ENCODE measurements at places on chromosomes 2 and 18.
A peak's percentile ranks its signal among the peaks of the same experiment; 100 is the strongest.

- DNase-seq, result no peak
These were observed 14.9 kb upstream of the TMEM18 start for GRCh38 chr2:691821-692761.

- no peak for DNase-seq
These were observed 173.0 kb downstream of the HDAC4 start for GRCh38 chr2:239227661-239228371.

GRCh38 chr2:1136067-1136466 lies 185.4 kb downstream of the SNTG2 start:
- no peak for DNase-seq

GRCh38 chr2:217722883-217723472 lies 279.8 kb downstream of the TNS1 start:
- DNase-seq, result no peak

DNA sequence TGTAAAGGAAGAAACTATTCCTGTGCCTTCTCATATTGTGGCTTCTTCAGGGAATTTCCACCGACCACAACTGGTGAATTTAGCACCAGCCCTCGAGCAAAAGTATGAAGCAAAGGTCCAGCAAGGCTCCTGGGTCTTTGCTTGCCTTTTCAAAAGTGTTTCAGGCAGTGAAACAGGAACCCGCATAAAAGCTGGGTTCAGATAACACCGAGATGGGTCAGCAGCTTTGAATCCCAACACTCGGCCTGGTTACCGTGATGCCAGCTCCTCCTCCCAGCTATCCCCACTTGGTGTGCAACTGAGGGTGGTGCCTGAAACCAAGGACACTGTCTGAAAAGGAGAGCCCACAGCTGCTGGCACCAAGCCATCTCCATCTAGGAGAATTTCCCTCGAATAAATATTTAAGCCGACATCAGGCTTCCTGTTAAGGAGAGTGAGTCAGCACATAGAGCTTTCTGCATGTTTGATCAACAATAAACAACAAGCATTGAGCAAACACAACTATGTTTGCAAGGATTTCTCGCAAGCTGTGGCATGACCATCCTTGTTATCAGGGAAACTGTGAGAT lies 69.5 kb downstream of the ANTXR1 start:
- peak; percentile 5 for DNase-seq

GRCh38 chr18:61582202-61582710 lies 249.0 kb downstream of the CDH20 start:
- no peak for DNase-seq

- DNase-seq, result no peak
These were observed 23.6 kb downstream of the IL1F10 start for GRCh38 chr2:113091231-113091896.

DNA sequence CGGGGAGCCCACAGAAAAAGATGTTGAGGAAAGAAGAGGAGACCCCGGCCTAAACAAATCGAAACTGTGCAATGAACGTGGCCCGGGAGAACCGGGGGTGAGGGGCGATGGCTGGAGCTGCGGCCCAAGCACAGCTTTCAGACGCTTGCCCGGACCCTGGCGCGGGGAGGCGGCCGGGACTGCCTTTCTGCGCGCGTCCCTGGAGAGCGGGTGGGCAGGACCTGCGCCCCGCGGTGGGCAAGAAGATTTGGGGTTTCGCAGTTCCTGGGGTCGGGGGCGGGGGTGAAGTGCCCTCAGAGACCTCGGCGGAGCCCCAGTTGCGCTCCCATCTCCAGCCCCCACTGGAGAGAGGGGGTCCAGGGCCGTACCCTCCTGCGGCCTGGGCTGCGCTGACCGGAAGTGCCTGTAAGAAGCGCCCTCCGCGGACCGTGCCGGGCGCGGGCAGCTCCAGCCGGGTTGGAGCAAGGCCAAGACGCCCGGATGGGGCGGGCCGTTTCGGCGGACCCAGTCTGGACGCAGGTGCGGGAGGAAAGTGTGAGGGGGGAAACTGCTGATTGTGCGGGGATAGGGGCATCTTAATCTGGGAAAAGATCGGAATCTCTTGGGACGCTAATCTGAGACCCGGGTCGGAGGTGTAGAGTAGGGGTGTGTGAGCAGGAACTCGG lies 11.6 kb downstream of the EN1 start:
- DNase-seq, result no peak

- DNase-seq, result no peak
These were observed 65.3 kb downstream of the WDPCP start for GRCh38 chr2:63522950-63523349.
